HEK293T (cell line): ENCODE measurements at places on chromosomes 12 and 14.

- DNase-seq, result no peak
Measured at GRCh38 chr12:102009796-102010195, 52.0 kb downstream of the WASHC3 start.

GRCh38 chr12:27841392-27841882 lies 61.4 kb upstream of the MANSC4 start:
- no peak for DNase-seq

GRCh38 chr12:26828280-26829073 lies 4.5 kb downstream of the ITPR2 start:
- DNase-seq, result no peak

- no peak for DNase-seq
Measured at GRCh38 chr14:56004786-56005185, 113.4 kb upstream of the PELI2 start.

DNA sequence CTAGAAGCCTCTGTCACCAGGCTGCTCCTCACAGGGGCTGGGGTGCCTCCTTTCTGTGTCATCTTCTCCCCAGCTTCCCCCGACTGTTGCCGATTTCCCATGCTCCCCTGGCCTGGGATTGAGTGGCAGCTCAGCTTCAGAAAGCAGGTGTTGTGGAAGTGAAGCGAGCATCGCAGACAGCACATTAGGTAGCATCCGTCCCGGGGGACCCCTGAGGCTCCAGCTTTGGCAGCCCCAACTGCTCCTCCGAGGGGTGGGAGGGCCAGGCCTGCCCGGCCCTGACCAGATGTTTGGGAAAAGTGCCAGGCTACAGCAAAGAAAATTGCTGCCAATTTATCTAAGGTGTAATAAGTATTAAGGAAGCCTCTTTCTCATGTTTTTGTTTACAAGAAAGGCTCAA lies 1045.6 kb downstream of the BCL11B start:
- no peak for DNase-seq

DNA sequence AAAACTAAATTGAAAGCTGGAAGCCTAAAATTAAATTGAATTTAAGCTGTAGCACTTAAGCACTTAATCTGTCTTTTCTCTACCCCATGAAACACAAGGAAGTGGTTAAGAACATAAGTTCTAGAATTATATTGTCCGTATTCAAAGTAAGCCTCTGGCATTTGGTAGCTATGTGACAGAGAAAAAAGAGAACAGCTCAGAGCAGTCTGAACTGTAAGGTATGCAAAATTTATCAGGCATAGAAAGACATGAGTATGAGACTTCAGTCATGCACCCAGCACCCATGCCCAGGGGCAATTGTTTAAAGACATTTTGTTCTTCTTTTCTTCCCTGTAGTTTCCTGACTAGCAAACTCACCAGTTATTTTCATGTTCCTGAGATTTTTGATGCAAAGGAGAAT lies 116.7 kb downstream of the KCNMB4 start:
- DNase-seq, result no peak

GRCh38 chr14:87566991-87567390 lies 426.0 kb downstream of the GALC start:
- no peak for DNase-seq

GRCh38 chr14:36604757-36605505 lies 22.5 kb upstream of the NKX2-8 start:
- peak; percentile 77 for DNase-seq

DNA sequence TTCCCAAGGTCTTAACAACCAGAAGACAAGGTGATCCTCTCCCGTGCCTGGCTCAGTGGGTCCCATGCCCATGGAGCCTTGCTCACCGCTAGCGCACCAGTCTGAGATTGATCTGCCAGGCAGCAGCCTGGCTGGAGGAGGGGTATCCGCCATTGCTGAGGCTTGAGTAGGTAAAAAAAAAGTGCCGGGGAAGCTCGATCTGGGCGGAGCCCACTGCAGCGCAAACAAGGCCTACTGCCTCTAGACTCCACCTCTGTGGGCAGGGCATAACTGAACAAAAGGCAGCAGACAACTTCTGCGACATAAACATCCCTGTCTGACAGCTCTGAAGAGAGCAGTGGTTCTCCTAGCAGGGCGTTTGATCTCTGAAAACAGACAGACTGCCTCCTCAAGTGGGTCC lies 104.0 kb downstream of the C14orf39 start:
- no peak for DNase-seq

DNA sequence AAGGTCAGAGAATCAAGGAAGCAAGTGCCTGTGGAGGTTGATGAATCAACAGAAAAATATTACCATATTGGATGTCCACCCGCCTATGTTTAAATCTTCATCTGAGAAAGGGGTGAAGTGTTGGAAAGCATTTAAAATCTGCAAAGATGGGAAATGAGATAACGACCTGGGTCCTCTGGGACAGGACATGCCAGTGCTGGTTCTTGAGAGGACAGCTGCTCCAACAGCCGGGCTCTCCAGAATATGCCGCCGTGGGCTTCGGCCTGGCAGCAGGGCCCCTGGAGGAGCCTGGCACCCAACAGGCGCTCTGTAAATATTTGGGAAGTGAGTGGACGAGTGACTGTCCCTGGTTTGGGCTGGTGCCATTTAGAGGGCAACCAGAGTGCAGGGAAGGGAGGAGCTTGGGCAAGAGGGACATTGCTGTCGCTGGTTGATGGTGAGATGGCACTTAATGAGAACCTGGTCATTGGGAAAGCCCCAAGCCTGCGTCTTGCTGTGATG lies 129.9 kb downstream of the KCNA5 start:
- DNase-seq, result no peak
